ENCODE measurements at places on chromosomes 5 and 9.

GRCh38 chr9:4866239-4866969 is 73.7 kb downstream of the RCL1 start:
- DNase-seq: no peak

- no peak for DNase-seq
These were observed 35.2 kb upstream of the SPARC start for GRCh38 chr5:151721812-151722391.

DNA sequence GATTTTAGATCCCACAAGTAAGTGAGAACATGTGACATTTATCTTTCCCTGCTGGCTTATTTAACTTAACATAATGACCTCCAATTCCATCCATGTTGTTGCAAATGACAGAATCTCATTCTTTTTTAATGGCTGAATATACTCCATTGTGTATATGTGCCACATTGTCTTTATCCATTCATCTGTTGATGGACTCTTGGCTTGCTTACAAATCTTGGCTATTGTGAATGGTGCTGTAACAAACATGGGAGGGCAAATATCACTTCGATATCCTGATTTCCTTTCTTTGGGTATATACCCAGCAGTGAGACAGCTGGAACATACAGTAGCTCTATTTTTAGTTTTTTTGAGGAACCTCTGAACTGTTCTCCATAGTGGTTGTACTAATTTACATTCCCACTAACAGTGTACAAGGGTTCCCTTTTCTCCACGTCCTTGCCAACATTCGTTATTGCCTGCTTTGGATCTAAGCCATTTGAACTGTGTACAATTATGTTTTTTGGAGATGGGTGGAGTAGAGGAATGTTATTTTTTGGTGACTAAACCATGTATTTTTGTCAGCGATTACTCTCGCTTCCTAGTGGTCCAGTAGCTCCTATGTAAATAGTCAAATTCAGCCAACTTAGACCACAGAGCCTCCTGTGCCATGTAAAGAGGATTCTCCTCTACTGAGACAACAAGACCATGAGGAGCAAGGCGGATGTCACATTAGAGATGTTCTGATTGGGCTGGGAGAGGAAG is 60.6 kb downstream of the TNFSF15 start:
- peak; percentile 33 for DNase-seq

DNA sequence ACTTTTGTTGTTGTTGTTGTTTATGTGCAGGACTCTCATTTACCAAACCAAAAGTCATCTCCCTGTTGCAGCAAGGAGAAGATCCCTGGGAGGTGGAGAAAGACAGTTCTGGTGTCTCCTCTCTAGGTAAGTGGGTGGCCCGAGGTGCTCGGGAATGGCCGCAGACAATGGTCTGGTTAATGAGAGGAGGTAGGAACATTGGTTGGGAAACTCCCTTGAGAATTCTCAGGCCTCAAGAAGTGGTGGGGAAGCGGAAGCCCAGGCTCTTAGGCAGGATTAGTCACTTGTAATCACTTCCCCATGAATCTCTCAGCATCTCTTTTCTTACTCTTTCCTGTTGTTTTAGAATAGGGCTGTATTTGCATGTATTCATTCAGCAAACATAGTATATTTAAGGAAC is 7.2 kb downstream of the ZNF354B start:
- no peak for DNase-seq

DNA sequence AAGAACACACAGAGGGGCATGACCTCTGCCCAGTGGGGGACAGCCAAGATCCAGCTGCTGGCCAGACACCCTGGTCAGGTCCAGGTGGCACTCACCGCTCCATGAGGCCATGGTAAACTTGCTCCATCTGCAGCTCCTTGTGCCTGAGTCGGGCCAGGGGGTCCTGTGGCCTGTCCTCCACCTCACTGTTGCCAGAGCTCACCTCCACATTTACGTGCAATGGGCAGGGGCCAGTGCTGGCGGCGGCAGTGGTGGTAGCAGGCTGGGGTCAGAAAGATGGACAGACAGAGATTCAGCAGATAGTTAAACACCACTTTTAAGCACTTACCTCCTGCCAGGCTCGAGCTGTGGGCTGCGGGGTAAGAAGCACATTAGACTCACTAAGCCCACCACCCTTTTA is 28.0 kb downstream of the AKNA start:
- DNase-seq: no peak

DNA sequence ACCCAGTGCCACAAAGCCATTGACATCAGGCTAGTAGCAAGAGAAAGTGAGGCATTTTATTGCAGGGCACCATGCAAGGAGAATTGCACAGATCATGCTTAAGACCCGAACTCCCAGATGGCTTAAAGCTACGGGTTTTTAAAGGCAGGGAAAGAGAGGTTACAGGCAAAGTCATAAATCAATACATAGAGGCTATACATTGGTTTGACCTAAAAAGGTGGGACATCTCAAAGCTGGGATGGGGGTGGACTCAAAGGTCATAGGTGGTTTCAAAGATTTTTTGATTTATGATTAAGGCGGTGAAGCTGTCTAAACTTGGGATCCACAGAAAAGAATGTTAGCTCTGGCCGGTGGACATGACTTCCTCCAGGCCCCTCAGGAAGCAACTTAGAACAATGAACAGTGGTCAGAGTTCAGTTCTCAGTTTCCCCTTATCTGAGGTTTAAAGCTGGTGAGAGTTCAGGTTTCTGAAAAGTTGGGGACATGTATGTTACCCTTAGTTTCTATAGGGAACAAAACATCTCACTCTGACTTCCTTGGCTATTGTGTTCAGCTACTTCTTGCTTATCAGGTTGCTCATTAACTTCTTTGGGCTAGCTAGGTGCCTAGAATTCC is 6.0 kb upstream of the RBM22 start:
- DNase-seq: no peak

DNA sequence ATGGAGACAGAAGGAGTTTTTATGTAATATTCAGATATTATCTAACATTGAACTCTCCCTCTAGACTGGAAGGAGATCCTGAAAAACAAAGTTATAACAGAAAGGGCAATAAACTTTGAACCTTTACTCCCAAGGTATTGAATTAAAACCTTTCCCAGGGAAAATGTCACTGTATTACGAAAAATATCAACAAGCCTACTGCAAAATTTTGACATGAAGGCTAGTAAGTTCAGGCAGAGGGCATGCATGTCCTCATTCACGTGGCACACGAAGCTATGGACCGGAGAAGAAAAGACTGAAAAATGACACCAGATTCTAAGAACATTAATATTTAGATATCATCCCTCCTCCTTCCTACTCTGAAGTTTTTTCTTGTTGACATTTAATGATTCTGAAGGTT is 638.8 kb downstream of the LRRC70 start:
- no peak for DNase-seq

DNA sequence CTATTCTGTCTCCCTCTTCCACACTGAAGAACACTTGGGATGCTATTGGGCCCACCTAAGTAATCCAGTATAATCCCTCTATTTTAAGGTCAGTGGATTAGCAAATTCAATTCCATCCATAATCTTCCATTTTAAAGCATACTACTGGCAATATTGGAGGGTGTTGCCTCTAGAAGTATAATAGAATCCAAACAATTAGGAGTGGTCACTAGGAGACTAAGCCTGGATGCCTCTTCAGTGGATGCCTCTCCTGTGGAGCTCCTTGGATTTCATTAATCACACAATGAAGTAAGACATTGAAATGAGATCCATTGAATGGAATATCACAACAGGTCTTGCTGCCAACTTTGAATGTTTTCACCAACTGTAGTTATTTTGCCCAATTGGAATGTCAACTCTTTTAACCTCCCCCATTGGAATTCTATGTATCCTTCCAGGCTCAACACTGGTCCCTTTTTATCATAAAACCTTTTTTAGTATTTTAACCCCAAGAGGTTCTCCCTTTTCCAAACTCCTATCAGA is 311.6 kb downstream of the PLK2 start:
- DNase-seq: no peak

- DNase-seq: no peak
These were observed 205.2 kb downstream of the PIK3R1 start for GRCh38 chr5:68420476-68421344.

DNA sequence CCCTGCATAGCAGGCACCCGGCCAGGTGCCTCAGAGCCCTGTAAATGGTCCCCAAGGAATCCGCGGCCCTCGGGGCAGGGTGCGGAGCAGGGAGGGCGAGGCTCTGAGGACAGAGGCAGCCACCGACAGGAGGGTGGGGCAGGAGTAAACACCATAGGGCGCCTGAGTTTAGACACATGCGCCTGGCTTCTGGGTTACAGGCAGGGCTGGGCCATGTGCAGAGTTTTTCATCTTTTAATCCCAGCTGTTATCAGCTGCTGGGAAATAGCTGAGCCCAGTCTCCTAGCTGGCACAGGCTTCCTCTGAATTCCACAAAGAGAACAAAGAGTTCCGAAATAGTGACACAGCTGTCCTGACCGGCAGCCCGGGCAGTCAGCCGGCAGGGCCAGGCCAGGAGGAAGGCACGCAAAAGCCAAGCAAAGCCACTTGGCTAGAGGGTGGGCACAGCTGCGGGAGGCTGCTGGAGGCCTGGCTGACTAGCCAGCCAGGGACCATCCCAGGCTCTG is 98.9 kb upstream of the PHYKPL start:
- no peak for DNase-seq

DNA sequence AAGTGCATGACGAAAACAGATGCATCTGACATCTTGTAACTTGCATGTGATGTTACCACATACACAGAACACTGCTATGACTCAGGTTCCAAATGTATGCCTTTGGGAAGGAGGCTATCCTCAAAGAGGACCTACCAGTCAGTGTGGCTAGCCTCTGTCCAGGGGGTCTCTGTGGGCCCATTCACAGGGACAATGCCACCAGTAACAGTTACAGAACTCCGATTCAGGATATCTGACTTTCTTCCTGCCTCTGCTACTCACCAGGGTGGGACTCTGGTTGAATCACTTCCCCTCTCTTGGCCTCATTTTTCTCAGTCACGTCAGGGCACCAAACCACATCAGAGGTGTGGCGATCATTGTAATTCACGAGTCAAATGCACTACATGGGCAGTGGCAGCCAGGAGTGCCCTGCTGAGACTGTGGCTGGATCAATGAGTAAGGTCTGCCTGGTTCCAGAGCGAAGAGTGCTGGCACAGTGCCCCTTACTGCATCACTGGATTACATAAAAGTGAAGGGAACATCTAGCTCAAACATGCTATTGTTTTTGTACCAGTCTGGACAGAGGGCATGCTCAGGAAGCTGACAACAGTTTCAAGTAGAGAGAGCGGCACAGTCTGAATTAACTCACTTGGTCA is 13.2 kb downstream of the ATOX1 start:
- DNase-seq: peak; percentile 90

GRCh38 chr9:94623253-94623652 is 16.1 kb downstream of the FBP1 start:
- DNase-seq: no peak

DNA sequence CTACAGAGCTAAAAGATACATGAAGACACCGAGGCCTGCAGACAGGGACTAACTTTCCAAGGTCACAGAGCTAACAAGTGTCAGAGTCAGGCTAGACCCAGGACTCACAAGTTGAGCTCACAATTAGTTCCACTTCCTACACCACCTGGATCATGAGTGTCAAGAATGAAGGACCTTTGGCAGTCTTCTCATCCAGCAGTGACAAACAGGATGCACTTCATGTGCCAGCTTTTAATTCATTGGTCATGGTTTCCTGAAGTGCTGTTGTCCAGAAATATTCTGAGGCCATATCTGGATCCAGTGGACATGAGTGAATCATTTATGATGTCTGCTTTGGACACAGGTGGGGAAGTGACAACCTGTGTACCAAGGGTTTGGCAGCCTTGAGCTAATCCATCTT is 77.4 kb downstream of the KCNIP1 start:
- no peak for DNase-seq

- peak; percentile 29 for DNase-seq
These were observed 63.8 kb downstream of the ANKRD55 start for GRCh38 chr5:56169281-56169680.

GRCh38 chr9:70641631-70642030 is 227.2 kb upstream of the KLF9 start:
- no peak for DNase-seq

GRCh38 chr5:154728939-154729588 is 26.1 kb upstream of the LARP1 start:
- no peak for DNase-seq

DNA sequence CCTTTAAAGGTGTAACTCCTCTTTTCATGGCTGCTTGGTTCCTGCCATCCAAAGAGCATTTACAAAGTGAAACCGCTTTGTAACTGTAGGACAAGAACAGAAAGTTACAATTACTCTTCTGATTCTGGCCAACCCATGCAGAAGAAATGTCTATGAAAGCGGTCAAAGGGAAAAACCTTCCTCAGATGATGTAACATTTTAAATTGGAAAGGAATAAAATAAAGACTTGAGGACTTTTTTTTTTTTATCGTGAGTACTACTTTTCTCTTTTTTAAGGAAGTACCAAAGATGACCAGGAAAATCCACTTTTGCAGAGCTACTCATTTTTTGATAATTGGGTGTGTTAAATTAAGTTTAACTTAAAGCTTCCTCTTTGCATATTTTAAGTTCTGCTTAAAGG is 13.0 kb upstream of the C9orf72 start:
- no peak for DNase-seq

DNA sequence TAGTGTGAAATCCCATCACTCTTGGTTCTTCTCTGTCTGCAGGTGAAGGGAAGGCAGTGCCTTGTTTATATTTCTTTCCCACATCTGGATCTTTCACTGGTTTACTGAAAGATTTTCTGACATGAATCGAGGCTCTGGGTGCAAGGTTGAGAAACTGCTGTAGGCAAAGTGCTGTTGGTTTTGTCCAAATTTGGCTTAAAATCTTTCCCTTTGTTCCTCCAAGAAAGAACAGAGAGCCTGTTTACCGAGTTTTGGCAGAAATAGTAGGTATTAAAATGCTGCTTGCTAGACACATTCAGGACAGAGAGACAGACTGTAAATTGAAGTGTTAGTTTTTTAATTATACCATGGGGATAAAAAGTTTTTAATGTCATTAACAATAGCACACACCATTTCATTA is 21.5 kb downstream of the SKP2 start:
- DNase-seq: no peak

DNA sequence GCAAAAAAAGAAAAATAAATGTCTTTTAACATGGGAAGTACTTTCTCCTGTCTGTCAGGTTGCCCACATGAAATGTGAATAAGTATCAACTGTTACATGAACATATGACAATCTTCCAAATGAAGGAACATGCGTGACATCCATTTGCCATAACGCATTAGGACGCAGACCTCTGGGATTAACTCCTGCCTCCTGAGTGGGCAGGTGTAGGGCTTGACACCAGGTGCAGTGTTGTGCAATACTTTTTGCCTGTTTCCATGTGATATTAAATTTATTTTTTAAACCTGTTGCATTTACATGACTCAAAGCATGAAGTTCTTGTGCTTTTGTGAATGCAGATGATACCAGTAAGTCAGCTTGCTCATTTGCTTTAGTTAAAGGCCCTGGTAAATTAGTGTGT is 8.7 kb upstream of the TMEM141 start:
- no peak for DNase-seq

- peak; percentile 14 for DNase-seq
These were observed 84.3 kb upstream of the SLC1A3 start for GRCh38 chr5:36521838-36522745.

DNA sequence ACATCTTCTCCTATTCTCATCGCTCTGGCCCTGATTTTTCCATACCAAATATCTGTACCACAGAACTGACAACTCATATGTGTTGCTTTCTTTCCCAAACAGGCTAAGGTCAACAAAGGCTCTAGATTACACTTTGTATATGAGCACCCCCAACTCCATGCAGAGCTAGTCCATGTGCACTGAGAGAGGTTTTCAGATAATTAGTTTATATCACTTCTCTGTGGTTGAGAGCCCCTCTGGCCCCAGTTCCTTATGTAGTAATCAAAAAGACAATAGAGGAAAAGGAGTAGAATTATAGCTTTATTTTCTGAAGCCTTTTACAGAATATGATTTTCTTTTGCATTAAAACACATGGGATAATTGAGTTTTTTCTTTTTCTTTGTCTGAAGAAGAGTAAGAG is 120.0 kb downstream of the TRIO start:
- no peak for DNase-seq
